ENCODE measurements at places on chromosomes 2 and 18.

- no peak for DNase-seq
Observed at GRCh38 chr2:240323601-240324291, 111.7 kb upstream of the GPC1 start.

- DNase-seq, result no peak
Observed at GRCh38 chr2:56286936-56287335, 103.1 kb downstream of the CCDC85A start.

DNA sequence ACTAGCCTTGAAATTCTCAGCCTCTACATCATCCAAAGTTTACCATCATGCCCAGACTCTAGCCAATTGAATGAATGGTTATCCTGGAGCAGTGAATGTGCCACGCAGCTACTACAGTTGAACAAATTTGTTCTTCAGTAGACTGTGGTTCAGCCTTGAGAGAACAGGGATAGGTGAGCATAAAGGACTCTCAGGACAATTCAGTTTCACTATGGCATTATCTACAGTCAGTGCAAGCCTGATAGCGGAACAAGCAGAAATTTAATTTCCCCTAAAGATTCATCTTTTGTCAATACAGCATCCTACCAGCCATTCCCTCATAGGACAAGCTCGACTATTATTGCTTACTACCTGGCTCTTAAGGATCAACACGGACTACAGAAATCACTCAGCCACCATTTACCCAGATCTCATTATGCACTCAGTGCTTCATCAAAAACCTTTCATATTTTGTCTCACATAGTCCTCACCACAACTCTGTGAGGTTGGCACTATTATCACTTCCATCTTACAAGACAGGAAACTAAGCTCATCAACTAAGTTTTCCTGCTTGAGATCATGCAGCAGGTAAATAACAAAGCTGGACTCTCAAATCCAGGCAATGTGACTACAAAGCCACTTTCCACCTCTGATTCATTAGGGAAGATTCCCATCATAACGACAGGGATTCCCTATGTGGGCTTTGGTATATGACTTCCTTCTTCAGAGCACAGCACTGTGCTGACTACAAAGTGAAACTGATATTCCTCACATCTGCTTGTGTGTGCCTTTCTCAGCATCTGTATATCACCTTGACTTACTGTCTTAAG lies 181.5 kb upstream of the ACVR2A start:
- no peak for DNase-seq

GRCh38 chr18:28198620-28199019 lies 21.7 kb upstream of the CDH2 start:
- no peak for DNase-seq

- DNase-seq, result no peak
Observed at GRCh38 chr18:27922780-27923179, 254.2 kb downstream of the CDH2 start.

- DNase-seq, result no peak
Observed at GRCh38 chr2:218981881-218982585, 3.0 kb downstream of the FEV start.

DNA sequence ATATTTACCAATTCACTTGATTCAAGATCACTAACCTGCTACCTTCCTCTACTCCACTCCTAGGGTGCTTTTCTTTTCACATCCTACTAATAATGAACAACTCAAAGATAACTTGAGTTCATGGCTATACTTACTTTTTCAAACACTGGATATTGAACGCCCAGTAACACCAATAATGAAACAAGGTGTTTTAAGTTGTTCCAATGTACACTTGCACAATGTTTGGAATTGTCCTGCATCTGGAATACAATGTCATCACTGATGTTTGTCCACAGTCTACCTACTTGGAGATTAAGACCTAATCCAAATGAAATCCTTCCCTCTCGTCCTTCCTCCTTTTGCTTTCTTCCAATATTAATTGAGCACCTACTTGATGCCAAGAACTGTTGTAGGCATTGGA lies 218.3 kb upstream of the TMEM200C start:
- DNase-seq, result no peak

DNA sequence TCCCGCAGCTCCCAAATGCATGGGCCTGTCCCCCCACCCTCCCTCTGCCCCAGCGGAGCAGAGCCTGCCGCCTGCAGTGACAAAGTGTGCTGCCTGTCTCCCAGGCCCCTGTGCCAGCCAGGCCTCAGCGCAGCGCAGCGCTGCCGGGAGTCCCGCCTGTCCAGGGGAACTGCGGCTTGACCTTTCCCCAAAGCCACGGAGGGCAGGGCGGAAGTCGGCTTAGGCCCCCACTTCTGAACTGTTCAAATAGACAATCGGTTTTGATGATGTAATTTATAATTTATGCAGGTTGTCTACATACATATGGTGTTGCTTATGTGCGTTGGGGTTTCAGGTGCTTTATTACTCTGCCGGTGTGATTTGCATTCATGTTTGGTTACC lies 7.1 kb downstream of the GBX2 start:
- DNase-seq, result no peak

DNA sequence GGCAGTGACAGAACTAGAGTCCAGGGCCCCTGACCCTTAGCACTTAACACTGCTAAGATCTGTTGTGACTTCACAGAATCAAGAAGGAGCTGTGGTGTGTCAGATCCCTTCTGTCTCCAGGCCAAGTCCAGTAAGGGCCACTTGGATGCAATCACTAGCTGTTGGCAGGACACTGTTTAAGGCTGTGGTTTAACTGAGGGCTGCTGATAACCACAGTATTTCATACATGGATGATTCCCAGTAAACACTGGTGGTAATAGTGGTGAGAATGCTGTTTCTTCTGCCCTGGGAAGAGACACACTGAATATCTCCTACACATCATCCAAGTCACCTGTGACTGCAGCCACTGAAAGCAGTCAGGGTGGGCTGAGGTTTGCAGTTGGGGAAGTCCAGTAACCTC lies 77.7 kb upstream of the FBXO11 start:
- no peak for DNase-seq

DNA sequence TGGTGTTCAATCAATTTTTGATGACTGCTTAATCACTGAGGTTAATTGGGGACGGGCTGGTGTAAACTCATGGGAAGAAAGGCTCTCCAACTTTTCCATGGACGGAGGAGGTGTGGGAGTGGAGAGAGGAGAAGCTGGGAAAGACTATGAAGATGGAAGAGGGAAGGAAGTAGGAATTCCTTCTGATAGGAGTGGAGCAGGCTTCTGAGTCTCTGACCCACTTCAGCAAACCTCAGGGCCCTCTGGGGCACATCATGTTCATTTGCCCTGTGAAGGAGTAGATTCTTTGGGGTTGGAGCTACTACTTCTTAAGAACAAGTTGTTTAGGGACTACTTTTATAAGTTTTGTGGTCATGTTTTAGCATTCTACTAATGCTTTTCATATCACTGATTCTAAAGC lies 87.0 kb upstream of the MAP4K3 start:
- DNase-seq, result no peak

DNA sequence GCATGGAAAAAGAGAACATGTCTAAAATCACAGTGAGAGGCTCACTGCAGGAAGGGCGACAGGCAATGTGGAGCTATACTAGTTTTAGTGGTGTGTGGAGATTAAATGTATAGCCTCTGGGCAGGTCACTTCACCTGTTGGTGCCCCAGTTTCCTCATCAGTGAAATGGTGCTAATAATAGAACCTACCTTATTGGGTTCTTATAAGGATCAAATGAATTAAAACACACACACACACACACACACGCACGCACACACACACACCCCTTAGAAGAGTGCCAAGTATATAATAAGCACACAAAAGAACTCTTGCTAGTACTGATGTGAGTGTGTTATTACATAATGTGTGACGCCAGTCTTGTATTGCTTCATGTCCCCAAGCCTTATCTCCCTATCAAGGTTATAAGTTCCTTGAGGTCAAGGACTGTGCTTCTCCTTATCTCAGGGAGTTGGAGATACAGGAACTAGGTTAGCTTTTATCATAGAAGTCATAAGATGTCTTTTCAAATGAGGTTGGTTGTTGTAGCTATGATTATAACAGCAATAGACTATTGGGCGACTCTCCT lies 98.0 kb upstream of the CXCR4 start:
- no peak for DNase-seq

DNA sequence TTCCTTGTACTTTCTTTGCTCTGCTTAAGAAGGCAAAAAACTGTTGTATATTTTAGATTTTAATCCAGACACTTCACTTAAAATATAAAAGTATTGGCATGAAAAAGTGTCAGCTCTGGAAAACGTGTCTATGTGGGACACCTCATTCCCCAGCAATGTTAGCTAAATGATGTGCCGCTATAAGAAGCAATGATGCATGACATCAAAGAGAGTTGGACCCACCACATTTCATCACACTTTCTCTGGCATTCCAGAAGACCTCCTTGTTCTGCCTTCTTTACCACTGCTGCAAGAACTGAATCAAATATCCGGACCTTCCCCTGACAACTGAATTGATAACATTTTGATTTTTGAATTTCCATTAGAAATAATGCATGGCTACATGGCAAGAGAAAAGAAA lies 242.4 kb upstream of the TANK start:
- no peak for DNase-seq

DNA sequence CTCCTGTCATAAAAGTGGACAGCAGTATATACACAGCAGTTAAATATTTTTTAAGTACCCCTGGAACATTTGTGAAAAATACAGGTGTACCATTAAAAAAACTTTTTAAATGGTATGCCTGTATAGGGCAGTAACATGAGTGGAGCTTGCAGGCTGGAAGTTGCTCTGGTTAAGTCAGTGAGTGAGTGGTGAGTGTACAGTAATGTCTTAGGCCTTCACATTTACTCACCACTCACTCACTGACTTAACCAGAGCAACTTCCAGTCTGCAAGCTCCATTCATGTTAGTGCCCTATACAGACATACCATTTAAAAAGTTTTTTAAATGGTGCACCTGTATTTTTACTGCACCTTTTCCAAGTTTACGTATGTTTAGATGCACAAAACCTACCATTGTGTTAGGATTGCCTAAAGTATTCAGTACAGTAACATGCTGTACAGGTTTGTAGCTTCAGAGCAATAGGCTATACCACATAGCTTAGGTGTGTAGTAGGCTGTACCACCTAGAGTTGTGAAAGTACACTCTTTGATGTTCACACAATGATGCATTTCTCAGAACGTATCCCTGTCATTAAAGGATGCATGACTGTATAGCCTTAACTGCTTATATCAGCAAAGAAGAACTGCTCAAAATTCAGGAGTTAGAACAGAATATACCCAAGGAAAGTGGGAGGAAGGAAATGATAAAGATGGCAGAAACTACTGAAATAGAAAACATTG lies 112.6 kb downstream of the EHBP1 start:
- no peak for DNase-seq

DNA sequence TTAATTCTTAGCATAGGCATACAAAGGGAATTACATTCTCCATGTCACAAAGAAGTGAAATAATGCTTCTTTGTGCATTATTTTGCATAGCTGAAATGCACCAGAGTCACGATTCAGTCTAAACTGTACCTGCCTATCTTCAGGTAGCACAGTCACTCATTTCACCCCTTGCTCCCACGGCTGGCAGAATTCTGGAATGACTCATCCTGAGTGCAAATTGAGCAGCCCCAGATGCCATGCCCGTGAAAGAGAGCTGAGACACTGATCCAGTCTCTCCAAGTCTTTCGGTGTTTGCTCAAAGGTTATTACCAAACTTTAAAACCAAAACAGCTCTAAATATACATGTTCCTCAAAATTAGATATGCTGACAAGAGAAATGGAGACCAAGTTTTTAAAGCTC lies 168.3 kb upstream of the POU3F3 start:
- no peak for DNase-seq

DNA sequence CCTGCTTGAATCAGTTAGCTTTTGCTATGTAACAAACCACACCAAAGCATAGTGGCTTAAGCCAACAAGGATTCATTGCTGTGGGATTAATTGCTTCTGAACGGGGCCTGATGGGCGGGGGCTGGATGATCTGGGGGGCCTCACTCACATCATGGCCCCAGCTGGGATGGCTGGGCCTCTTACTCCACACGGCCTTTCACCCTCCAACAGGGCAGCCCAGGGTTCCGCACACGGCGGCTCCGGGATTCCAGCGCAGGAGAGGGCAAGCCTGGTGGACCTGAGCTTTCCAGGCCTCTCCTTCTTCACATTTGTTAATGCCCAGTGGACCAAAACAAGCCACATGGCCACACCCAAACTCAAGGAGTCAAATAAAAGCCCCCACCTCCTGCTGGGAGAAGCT lies 86.3 kb upstream of the PHLPP1 start:
- no peak for DNase-seq

GRCh38 chr2:219119422-219120043 lies 41.1 kb downstream of the NHEJ1 start:
- peak; percentile 47 for DNase-seq

- no peak for DNase-seq
Observed at GRCh38 chr2:134845719-134846118, 7.3 kb downstream of the ACMSD start.

GRCh38 chr2:64470766-64471295 lies 16.9 kb downstream of the LGALSL start:
- no peak for DNase-seq

GRCh38 chr2:147600223-147600622 lies 244.6 kb upstream of the ACVR2A start:
- no peak for DNase-seq

DNA sequence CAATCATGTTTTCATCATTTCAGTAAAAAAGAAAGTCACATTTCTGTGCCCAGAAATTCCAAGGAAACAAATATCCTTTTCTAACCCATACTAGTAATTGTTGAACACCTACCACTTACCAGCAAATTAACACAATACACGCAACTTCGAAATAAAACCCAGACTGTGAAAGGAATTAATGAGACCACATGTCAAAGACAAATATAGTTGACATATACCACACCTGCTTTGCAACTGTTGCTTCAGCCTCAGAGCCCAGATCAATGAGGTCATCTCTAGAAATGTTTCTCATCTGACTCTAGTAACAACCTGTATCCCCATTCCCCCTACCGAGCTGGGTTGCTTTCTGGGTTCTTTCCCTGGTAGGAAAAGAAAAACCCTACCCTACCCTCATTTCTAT lies 52.6 kb downstream of the TRIP12 start:
- DNase-seq, result no peak

GRCh38 chr18:10230072-10230471 lies 224.4 kb upstream of the APCDD1 start:
- DNase-seq, result no peak

DNA sequence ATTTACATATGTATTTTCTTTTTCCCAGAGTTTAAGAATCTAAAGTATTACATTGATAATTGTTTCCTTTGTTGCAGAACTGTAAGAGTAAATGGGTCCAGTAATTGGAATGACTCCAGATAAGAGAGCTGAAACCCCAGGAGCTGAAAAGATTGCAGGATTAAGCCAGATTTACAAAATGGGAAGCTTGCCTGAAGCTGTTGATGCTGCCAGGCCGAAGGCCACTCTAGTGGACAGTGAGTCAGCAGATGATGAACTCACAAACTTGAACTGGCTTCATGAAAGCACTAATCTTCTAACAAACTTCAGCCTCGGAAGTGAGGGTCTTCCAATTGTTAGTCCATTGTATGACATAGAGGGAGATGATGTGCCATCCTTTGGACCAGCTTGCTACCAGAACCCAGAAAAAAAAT lies 183.8 kb upstream of the STON1 start:
- no peak for DNase-seq

All from dorsolateral prefrontal cortex (tissue), 122 donors.